Neuronal stem cell (in vitro differentiated cells): ENCODE measurements at places on chromosomes 12 and 14.

DNA sequence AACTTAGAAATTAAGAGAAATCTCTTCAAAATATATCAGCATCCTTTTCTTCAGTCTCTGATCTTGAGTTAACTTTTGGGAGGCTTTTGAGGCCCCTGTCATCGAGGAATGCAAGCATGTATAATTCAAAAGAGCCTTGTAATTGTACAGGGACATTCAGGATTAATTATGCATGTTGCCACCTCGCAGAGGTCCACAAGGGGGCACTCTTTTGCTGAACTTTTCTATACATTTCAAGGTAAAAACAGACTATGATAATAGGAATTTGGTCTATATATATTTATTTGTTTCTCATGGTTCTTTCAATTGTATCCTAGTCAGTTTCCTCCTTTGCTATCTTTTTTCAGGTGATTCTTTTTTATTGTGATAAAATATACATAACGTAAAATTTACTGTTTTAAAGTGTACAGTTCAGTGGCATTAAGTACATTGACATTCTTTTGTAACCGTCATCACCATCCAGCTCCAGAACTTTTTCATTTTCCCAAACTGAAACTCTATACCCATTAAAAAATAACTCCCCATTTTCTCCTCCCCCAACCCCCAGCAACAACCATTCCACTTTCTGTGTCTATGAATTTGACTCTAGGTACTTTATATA is 47.0 kb upstream of the SLC2A13 start:
- H3K27ac ChIP-seq: no peak overlapping the region
- H3K4me3 ChIP-seq: no peak overlapping the region
- no peaks in the 10 kb centered on the region for H3K27me3 ChIP-seq
- peak; percentile 32 for DNase-seq
- H3K4me1 ChIP-seq: peaks cover 3% of the 10 kb centered on the region
- H3K36me3 ChIP-seq: no peaks in the 10 kb centered on the region

- H3K27me3 ChIP-seq: no peaks in the 10 kb centered on the region
- H3K4me3 ChIP-seq: no peak overlapping the region
- H3K36me3 ChIP-seq: peaks cover 12% of the 10 kb centered on the region
- peaks cover 3% of the 10 kb centered on the region for H3K4me1 ChIP-seq
- no peak overlapping the region for H3K27ac ChIP-seq
Measured at GRCh38 chr12:116813271-116814041, 67.8 kb downstream of the HRK start.

- peaks cover 1% of the 10 kb centered on the region for H3K4me1 ChIP-seq
- H3K27ac ChIP-seq: peak overlapping the region; percentile 89
- no peak for DNase-seq
- peaks cover 34% of the 10 kb centered on the region for H3K36me3 ChIP-seq
Measured at GRCh38 chr14:35122696-35123387, 490 bp downstream of the PRORP start.

- H3K4me3 ChIP-seq: peak overlapping the region; percentile 3
- H3K36me3 ChIP-seq: no peaks in the 10 kb centered on the region
- no peaks in the 10 kb centered on the region for H3K27me3 ChIP-seq
- H3K4me1 ChIP-seq: peaks cover 11% of the 10 kb centered on the region
- DNase-seq: no peak
Measured at GRCh38 chr12:124525455-124525854, 42.0 kb downstream of the NCOR2 start.

DNA sequence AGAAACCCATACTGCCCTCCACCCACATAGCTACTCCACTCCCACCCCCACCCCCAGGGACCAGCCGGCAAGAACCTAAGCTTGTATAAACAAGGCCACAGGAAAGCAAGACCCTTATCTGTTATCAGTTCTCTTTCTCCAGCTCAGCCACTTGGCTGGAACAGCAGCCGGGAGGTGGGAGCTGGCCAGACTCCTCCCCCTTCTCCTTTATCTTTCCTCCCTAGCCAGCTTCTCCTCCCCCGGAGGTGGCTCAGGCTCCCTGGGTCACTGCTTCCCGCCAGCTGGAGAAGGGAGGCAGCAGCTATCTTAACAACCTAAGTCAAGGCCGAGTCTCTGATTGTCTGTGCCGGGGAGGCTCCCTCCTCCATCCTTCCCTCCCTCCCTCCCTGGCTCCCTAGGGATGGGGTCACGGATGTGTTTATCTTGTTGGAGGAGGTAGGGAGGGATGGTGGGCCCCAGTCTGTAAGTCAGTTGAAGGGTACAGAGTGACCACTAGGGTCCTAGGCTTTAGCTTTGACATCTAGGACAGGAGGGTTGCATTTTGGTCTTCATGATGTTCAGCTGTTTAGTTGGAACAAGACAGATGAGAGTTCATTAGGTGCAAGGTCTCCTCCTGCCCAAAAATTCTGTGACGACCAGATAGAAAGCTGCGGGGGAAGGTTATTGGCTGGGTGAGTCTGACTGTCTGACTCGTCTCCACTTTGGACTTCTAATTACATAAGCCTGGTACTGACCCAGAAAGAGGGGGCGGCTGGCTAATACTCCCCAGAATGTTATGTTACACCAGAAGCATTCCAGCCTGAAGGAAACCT is 29.7 kb downstream of the ZFP36L1 start:
- H3K4me3 ChIP-seq: no peak overlapping the region
- peaks cover 12% of the 10 kb centered on the region for H3K4me1 ChIP-seq
- no peaks in the 10 kb centered on the region for H3K27me3 ChIP-seq

GRCh38 chr14:94611179-94611578 is 1.0 kb upstream of the SERPINA3 start:
- H3K4me1 ChIP-seq: peaks cover 9% of the 10 kb centered on the region
- H3K36me3 ChIP-seq: no peaks in the 10 kb centered on the region
- no peak overlapping the region for H3K27ac ChIP-seq

GRCh38 chr12:62625228-62625627 is 158.6 kb downstream of the MON2 start:
- H3K27ac ChIP-seq: no peak overlapping the region
- no peaks in the 10 kb centered on the region for H3K36me3 ChIP-seq
- no peak overlapping the region for H3K4me3 ChIP-seq
- H3K27me3 ChIP-seq: no peaks in the 10 kb centered on the region
- peaks cover 20% of the 10 kb centered on the region for H3K4me1 ChIP-seq
- DNase-seq: no peak

GRCh38 chr12:76318773-76319594 is 29.2 kb downstream of the BBS10 start:
- no peaks in the 10 kb centered on the region for H3K36me3 ChIP-seq
- no peak overlapping the region for H3K4me3 ChIP-seq
- no peaks in the 10 kb centered on the region for H3K27me3 ChIP-seq
- H3K27ac ChIP-seq: no peak overlapping the region
- DNase-seq: no peak

- no peak for DNase-seq
- no peaks in the 10 kb centered on the region for H3K27me3 ChIP-seq
- H3K4me1 ChIP-seq: no peaks in the 10 kb centered on the region
Measured at GRCh38 chr12:26961803-26962202, 23.5 kb downstream of the FGFR1OP2 start.

DNA sequence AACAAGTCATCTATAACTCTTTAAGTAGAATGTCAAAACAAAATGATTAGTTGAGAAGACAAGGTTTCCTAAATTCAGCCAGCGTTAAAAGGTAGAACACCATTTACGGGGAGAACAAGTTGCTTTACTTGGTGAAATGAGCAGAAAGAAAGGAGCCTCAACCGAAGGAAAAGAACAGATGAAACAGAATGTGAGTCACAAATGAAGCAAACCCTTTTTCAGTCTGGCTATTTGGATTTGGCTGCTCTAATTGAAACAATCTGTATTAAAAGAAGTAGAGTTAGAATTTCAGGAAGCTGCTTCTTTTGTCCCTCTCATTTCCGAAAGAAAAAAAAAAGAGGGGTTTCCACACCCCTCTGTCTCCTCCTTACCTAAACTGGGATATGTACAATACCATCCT is 34.6 kb downstream of the CEP128 start:
- peaks cover 11% of the 10 kb centered on the region for H3K36me3 ChIP-seq
- H3K4me3 ChIP-seq: no peak overlapping the region
- H3K27ac ChIP-seq: no peak overlapping the region
- no peaks in the 10 kb centered on the region for H3K27me3 ChIP-seq

DNA sequence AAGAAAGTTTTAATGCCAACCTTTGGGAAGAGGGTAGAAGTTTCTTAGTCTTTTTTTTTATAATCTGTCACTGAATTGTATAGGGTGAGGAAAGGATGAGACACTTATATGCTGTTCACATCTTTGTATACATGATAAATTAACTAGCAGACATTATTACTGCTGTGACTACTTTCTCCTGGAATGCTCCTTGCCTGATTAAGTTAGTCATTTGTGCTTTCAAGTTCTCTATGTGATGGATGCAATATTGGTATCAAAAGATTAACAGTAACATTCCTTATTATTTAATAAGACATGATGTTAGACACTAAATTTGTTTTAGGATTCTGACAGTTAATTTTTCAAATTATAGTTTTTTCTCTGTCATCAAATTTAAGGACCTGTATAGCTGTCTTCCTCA is 223.4 kb upstream of the GARIN2 start:
- H3K4me1 ChIP-seq: no peaks in the 10 kb centered on the region
- H3K27ac ChIP-seq: no peak overlapping the region
- H3K27me3 ChIP-seq: no peaks in the 10 kb centered on the region
- peaks cover 3% of the 10 kb centered on the region for H3K36me3 ChIP-seq
- no peak overlapping the region for H3K4me3 ChIP-seq
